ENCODE measurements at places on chromosomes 1 and 21.

DNA sequence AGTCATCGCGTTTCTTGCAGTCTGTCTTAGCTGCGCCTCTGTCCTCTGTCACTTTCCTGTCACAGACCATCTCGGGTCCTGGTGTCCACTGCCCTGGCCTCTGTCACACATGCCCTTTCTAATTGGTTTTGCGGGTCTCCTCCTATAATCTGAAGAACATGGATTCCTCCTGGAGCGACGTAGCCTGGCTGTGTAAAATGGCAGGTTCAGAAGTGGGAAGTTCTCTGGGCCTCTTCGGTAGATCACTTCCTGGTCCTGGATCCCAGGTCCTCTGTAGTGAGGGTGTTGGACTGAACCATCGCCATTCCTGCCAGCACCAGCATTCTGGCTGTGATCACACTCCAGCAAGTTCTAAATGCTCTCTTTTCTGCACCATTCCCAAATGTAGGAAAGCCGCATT is 857 bp downstream of the FAM3B start:
- DNase-seq: no peak

GRCh38 chr1:174232761-174233160 is 73.4 kb downstream of the RABGAP1L start:
- DNase-seq: no peak

- DNase-seq: no peak
Observed at GRCh38 chr1:207047505-207047904, 3.5 kb downstream of the YOD1 start.

GRCh38 chr1:16218014-16218673 is 5.7 kb upstream of the ARHGEF19 start:
- DNase-seq: no peak

- no peak for DNase-seq
Observed at GRCh38 chr1:1081311-1082238, 7.5 kb upstream of the RNF223 start.

- DNase-seq: peak; percentile 88
Observed at GRCh38 chr1:248873993-248874533, 15.2 kb upstream of the ZNF692 start.

DNA sequence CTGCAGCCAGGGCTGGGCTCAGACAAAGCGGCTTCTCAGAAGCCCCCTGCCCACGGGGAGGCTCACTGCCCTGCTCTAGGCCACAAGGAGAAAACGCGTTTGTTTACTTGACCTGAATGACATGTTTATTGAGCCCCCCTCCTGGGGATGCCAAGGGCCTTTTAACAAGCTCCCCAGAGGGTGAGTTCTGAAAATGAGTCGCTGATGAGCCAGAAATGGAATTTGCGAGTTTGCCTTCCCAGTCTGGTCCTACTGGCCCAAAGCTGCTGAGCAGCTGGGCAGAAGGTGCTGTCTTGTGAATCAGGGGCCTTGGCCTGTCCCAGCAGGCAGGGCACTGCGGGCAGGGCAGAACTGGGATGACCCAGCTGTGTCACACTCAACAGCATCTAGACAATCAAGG is 120.6 kb downstream of the SYF2 start:
- DNase-seq: no peak

GRCh38 chr1:237568955-237569354 is 321.8 kb downstream of the ZP4 start:
- DNase-seq: no peak

- DNase-seq: no peak
Observed at GRCh38 chr1:81832573-81832972, 31.8 kb downstream of the ADGRL2 start.

- no peak for DNase-seq
Observed at GRCh38 chr1:32878637-32879041, 7.7 kb upstream of the HPCA start.

- DNase-seq: no peak
Observed at GRCh38 chr1:106747791-106748190, 308.7 kb upstream of the PRMT6 start.

DNA sequence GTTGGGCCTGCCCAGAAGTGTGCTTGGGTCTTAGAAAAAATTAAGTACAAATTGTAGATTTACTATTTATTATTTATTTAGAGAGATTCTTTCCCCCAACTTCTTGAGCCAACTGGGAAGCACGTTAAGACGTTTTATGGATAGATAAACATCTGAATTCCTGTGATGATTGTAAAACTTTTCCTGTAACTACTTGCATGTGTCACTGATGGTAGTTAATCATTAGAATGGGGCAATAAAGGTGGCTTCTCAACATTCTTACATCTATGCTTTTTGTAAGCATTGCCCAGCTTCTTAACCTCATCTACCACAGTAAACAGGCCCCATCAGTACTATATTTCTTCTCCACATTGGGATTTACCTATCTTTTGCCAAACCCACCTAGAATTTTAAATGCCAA is 559.8 kb downstream of the LMO4 start:
- DNase-seq: no peak

DNA sequence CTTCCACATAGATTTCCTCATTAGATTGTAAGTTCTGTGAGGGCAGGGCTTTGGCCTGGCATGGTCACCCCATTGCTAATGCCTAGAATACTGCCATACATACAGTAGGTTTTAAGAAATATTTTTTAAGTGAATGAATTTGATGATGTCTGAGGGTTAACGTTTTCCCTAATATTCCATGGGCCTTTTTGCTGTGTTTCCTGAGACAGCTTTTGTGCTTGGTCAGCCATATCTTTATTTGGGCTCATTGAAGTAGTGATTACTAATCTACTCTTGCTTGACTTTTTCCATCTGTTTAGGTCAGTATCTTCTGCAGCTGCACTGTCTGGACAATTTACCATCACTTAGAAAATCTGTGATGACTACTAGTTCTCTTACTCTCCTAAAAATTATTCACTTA is 3.5 kb downstream of the CDC42 start:
- no peak for DNase-seq

GRCh38 chr1:173530795-173531693 is 53.9 kb downstream of the PRDX6 start:
- DNase-seq: peak; percentile 5

DNA sequence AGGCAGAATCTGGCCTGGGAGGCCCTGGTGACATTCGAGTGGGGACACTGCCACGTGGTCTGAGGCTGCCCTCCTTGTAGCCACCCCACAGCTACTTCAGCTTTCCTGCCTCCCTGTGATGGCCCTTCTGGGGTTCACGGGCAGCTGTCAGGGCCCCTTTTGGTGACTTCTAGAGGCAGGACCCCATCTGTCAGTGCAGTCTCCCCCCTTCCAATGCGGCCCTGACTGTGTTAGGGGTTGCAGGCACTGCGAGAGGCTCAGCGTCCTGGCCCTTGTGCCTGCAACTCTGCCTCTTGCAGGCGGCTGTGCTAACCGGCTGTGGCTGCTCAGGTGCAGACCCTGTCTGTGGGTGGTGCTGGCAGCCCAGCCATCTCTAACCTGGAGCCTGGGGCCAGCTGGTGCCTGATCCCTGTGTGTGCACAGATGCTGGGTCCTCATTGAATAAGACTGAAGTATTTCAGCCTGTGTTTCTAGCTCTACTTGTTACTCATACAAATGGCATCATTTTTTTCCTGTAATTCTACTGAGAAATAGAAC is 62.2 kb downstream of the S100B start:
- DNase-seq: no peak

- no peak for DNase-seq
Observed at GRCh38 chr1:230768903-230769570, 21.8 kb downstream of the CAPN9 start.

DNA sequence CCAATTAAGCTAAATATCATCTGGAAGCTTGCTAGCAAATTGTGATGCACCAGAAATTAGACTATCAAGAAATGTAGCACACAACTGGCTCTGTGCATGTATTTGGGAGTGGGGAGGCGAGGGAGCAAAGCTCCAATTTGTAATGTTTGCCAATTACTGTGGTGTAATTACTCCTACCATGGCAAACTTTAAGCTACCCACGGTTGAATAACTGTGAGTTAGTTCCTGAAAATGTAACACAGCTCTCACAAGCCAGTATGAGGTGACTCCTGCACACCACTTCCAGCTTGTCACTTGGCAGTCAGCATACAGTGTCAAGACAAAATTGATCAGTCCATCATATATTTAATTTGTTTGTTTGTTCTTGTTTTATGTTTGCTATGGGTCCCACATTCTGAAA is 141.2 kb downstream of the TM2D1 start:
- DNase-seq: peak; percentile 32

DNA sequence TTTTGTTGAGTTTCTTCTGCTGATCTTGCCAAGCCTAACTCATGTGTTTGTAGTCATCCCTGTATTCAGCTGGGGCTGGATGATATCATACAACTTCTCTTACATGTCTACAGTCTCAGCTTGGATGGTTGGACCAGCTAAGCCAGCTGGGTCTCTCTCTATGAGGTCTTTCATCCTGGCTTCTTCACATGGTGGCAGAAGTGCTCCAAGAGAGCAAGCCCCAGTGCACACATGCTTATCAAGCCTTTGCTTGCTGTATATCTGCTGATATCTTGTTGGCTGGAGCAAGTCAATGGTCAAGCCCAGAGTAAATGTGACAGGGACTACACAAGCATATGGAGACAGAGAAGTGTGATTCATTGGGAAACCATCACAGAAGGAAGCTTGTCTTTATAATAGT is 29.2 kb upstream of the SLC44A5 start:
- no peak for DNase-seq

- DNase-seq: no peak
Observed at GRCh38 chr1:177181280-177181630, 10.5 kb downstream of the BRINP2 start.

DNA sequence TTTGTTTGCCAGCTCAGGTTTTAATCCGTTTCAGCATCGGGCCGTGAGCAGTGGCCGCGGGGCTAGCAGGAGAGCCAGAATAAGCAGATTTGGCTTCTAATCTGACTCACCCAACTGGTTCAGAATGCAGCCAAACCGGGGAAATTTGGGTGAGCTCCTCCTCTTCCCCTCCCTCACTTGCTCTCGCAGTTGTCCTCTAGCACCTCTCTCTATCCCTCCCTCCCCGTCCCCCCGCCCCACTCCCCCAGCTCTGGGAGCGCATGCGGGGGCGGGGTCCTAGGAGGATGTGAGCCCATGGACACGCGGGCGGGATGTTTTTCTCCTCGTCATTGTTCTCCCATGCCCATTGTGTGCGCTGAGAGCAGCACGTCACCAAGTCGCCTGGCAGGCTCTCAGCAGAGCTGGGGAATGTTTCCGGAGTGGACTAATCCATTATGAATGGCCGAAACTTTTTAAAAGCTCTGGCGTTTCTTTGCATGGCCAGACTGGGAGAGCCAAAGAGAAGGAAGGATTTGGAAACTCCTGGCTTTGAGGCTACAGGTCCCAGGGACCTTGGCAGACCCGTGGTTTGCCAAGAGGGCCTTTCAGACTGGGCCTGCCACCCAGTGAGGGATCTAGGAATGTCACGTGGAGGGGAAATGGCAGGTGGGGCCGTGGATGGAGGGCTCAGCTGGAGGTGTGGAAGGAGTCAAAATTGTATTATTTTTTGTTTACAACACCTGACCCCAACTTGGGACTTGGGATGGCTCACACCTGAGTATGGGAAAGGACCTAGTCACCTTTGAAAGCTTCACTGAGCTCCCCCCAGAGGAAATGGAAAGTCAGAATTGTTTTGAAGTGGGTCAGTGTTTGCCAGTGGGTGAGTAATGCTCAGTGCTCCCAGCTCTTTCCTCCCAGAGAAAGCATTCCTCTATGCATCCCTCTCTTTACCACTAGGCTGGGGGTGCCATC is 39.2 kb downstream of the CDK18 start:
- DNase-seq: peak; percentile 89

- peak; percentile 99 for DNase-seq
Observed at GRCh38 chr1:27626031-27626935, 8.7 kb downstream of the FGR start.

- DNase-seq: no peak
Observed at GRCh38 chr1:232467073-232467760, 162.7 kb downstream of the SIPA1L2 start.

GRCh38 chr1:209896346-209896745 is 41.7 kb upstream of the SYT14 start:
- no peak for DNase-seq

DNA sequence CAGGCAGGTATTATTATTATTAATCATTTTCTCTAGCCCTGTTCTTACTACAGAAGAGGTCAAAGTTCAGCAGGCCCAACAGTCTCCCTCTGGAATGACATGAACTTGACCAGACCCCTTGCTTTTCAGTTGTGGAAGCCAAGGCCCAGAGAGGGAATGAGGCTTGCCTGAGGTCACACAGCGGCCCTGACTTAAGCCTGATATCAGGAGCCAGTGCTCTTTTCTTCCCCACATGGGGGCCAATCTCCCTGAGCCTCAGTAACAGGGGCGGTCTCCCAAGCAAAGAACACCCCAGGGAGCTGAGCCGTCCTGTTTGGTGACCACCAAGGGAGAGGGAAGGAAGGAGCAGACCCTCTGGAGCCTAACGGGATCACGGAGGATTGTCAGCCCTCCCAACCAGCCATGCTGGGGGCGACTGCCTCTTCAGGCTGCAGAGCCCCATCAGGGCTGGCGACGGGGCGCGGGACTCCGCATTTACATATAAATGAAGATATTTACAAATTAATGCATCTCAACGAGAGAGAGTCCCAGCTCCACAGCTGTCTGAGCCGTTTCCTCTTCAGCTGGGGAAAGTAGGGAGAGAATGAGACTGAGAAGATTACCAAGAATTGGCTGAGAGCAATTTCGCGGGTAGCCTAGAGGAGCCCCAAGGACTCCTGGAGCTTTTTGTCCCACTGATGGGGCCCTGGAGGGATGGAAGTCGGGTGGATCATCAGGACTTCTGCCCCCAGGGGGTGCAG is 186.1 kb upstream of the KLHDC7A start:
- DNase-seq: no peak

DNA sequence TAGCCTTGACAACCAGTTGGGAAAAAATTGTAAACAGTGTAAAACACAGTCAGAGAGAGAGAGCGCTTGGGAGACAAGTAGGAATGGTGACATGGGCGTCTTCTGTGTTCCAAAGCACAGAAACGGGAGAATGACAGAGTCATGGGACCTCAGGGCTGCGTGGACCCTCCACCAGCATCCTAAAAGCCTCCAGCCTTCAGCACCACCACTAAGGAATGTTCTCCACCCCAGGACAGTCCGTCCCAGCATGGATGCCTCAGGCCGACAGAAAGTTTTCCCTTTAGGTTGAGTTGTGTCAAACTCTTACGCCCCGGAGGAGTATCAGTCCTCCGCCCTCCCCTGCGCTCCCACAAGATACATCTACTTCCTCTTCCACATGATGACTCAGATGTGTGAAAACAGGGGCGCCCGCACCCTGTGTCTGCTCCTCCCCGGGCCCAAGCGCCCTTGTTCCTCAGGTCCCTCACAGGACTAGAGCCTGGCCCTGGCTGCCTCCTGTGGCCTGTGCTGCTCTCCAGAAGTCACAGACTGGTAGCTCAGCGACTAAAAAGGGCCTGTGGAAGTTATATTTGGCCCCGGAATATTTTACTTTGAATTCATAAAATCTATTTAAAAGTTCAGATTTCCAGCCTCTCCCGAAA is 63.9 kb upstream of the EFHD2 start:
- peak; percentile 86 for DNase-seq

Data from inflammatory macrophage treated with lipopolysaccharide for 4 hours (primary cell).